ENCODE measurements at places on chromosomes 11 and 22.
A peak's percentile ranks its signal among the peaks of the same experiment; 100 is the strongest.

DNA sequence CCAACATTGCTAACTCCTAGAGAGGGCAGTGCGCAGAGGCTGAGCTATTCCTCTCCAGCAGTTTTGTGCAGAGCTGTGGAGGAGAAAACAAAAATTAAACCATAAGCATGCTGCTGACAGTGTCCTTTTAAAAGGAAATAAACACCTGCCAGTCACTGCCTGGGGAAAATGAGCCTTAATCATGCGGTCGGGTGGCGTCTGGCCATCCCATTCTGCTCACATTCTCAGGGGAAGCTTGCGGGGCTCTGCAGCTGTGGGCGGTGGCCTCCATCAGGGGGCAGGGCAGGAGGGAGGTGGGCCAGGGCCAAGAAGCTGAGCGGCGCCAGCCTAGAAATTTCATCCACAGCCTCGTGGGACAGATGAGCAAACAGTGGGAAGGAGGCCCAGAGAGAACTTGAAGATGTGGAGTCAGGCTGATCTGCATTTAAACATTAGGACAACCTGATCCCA lies 71.0 kb upstream of the TP53I11 start:
- DNase-seq, result peak; percentile 29

DNA sequence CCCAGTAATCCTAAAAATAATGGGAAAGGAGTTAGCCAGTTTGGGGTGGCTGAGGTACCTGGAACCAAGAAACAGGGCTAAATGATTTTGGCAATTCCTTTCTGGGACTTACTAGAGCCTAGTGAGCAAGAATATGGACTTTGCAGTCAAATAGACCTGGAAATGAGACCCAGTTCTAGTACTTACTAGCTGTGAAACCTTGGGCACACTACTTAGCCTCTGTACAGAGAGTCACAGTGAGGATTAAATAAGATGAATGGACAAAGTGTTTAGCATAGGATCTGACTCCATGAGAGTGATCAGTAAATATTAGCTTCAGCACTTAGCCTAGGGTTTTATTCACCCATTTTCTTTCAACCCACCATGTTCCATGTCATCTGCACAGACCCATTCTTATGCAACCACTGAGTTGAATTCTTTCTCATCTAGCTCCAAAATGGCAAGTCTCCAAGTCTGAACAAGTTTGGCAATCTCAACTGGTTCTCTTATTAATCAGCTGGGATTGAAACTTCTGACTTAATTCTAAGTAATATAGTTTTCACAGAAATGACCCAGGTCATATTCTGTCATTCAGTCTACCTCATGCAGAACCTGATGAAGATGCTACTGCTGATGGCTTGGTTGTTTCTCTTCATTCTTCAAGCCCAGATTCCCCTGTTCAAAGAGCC lies 15.0 kb upstream of the SORL1 start:
- DNase-seq, result no peak

DNA sequence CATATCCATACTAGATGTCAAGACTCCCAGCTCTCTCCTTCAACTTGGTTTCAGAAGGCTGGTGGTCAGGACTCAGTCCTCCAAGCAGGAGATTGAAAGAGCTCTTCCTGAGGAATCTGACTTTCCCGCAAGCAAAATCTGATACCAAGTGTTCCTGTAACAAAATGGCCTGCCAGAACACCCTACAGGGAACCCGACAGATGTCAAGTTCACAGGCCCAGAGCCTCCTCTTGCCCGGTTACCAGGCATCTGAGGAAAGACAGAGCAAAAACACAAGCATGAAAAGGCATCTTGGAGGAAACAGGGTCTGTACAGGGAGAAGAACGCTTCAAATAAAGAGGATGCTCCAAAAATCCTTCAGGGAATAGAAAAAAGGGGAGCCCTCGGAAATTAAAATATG lies 8.7 kb upstream of the KCNJ5 start:
- DNase-seq, result no peak

DNA sequence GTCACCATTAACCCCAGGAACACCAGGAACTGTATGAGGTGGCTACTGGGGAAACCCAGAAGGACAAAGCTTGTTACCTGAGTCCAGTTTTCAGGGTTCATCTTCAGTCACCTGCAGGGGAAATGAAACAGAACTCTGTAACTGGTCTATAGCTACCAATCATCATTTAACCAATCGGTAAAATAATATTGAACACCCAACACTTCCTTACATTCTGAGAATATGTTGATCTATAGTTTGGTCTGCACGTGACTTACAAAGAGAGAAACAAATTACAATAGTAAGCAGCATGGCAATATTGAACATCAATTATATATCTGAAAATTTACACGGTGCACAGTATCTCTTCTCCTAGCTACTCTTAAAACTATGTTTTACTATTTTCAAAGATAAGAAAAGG lies at the start of gene OR6T1:
Gene OR6T1, minus strand, starts transcription at position 101 of the 400 bp plus-strand sequence. Its CDS starts 0 bp downstream, at position 101.
- DNase-seq, result no peak

DNA sequence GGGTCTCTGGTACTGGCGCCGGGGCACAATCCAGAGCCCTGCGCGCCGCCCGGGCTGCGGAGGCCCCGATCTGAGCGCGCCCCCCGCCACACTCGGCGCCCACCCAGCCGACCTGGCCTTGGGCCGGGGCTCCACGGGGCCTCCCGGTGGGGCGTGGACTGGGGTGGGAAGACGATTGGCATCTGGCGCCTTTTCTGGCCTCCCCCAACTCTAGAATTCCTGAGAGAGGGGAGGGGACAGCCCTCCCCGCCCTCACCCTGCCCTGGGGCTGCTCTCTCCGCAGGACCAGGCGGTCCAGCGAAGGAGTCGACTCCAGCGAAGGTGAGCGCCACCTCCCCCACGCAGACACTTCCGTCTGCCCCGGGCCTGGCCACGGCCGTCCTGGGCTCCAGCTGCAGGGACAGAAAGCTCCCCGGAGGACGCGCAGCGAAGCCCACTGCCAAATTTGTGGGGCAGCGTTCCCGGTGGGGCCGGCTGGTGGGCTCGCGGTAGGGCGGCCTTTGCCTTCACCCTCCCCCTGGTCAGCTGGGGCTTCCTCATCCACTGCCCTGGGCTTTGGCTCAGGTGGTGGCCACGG lies 593 bp downstream of the SSH3 start:
- no peak for DNase-seq

- no peak for DNase-seq
Measured at GRCh38 chr11:35247428-35247827, 108.5 kb downstream of the CD44 start.

Measured in SJCRH30 (cell line).